ENCODE measurements at places on chromosomes 4 and X.

GRCh38 chrX:154348114-154348531 lies 26.3 kb downstream of the FLNA start:
- no peak for DNase-seq

DNA sequence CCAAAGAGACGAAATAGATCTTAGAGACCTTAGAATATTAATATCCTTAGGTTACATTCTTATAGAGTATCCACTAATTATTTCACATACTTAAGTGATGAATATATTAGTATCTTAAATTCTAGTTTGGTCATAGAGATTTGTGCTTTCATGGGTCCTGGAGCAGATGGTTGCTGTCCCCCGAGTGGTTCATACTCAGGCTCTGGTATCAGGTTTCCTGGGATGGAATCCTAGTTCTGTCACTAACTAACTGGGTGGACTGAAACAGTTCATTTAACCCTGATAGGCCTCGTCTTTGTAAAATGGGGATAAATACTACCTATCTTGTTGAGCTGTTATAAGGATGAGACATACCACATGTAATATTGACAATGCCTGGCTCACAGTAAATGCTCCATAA lies 264.6 kb downstream of the TENM3 start:
- no peak for DNase-seq

- no peak for DNase-seq
These were observed 281.2 kb upstream of the DIAPH2 start for GRCh38 chrX:96403446-96403845.

- no peak for DNase-seq
These were observed 37.8 kb upstream of the FUNDC1 start for GRCh38 chrX:44580466-44580865.

- DNase-seq = no peak
These were observed at the start of gene STAP1 for GRCh38 chr4:67558493-67558892. TSS of gene STAP1 (plus strand) at chr4:67558727. CDS start at chr4:67558810, 83 bp downstream.

DNA sequence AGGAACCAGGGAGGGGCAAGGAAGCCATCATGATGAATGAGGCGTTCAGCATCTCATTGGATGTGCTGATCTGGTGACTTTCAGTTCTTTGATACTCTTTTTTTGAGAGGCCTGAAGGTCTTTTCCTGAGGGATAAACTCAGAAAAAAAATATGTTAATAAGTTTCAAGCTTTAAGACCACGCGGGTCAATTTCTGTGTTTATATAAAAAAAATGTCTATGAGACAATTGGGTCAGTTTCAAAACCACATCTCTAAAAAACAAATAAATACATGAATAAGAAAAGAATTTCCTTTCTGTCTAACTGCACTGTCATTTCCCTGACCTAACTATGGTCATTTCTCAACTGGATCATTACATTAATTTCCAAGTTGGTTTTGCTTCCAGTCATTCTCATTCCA lies 62.6 kb downstream of the TRIML1 start:
- DNase-seq = no peak

DNA sequence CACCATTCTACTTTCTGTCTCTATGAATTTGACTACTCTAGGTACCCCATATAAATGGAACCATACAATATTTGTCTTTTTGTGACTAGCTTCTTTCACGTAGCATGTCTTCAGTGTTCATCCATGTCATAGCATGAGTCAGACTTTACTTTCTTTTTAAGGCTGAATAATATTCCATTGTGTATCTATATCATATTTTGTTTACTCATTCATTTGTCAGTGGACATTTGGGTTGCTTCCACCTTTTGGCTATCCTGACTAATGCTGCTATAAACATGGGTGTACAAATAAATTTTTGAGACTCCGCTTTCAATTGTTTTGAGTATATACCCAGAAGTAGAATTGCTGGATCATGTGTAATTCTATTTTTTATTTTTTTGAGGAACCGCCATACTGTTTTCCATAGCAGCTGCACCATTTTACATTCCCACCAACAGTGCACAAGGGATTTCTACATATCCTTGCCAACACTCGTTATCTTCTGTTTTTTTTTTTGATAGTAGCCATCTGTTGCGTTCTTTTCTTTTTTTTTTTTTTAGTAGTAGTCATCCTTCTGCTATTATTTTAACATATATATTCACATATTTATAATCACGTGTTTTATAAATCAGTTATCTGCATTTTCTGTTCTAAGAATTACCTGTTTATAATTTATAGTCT lies 158.0 kb upstream of the MED14 start:
- DNase-seq = no peak

- DNase-seq = no peak
These were observed 32.5 kb downstream of the SLC10A6 start for GRCh38 chr4:86816501-86817273.

DNA sequence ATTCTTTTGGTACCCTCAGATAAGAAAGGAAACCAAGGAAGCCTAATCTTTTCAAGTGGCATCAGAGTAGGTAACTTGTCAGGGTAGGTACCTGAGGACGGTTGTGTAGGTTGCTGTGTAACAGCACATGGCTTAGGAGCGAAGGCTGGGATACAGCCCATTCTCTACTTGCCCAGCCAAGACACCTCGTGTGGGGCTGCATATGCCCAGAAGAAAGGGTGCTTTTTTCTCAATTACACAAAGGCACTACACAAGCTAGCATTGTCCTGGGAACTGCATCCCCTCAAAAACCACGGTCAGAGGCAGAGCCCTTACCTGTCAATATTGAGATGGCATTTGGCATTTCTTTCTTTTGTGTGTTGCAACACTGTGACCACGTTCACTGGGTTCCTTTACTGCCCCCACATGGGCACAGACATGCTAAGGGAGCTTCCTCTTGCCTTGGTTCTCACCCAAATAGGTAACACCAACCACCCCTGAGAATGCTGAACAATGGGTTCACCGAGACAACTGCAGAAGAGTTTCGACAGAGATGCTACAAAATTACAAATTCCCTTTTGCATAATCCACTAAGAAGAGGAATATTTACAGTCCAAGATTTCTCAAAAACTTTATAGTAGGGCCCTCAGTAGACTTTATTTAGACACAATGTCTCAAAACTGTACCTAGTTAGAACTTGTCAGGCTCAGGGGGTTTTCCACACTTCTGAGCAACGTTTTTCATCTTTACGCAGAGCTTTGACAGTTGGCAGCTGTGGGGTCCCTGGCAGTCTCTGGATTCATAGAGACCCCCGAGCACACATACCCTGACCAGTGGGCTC lies 35.8 kb upstream of the TNIP3 start:
- no peak for DNase-seq

DNA sequence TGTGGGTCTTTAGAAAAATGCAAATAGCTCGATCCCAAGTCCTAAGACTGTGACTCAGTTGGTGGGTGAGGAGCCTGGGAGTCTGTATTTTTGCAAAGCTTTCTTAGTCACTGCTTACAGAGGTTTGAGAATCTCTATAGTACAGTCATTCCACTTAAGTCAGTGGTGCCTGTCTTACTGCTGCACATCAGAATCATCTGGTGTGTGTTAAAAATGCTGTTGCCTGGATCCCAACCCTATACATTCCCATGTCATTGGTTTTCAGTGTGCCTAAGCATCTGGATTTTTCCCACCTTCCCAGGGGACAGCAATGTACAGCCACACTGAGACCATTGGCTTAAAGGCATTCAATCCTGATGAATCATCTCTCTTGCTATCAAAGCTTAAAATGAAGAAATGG lies 21.0 kb upstream of the GEMIN8 start:
- no peak for DNase-seq

DNA sequence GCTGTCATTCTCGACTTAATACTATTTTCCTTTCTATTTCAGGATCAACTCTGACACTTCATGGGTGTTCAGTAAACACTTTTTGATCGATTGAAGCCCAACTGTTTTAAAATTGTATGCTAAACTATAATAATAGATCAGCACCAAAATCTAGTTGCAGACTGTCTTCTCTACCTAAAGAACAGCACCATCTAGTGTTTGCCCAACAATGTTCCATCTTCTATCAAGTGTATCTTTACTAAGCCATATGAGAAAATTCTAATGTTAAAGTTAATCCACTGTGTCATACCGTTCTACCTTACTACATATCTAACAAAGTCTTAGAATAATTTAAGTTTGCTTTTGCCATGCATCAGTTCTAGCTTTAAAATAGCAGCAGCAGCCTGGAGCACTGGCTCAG lies 113.0 kb upstream of the PRDX4 start:
- DNase-seq = no peak

- no peak for DNase-seq
These were observed 57.0 kb upstream of the MAP9 start for GRCh38 chr4:155433636-155434360.

GRCh38 chr4:147340591-147341120 lies 140.2 kb upstream of the EDNRA start:
- no peak for DNase-seq

DNA sequence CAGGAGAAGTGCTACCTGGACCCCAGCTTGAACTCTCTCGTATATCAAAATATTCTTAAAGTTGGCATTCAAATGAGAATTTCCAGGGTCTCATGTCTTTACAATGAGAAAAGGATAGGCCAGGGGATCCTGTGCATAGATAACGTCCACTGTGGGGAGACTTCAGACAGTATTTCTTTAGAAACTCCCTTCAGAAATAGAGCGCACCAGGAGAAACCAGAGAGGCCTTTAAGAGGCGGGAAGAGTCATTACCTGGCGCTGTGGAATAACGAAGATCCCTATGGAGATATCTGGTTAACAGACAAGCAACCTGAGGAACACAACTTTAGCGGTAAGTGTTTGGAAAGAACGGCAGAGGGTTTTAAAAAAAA lies 600 bp downstream of the RADX start:
- no peak for DNase-seq

DNA sequence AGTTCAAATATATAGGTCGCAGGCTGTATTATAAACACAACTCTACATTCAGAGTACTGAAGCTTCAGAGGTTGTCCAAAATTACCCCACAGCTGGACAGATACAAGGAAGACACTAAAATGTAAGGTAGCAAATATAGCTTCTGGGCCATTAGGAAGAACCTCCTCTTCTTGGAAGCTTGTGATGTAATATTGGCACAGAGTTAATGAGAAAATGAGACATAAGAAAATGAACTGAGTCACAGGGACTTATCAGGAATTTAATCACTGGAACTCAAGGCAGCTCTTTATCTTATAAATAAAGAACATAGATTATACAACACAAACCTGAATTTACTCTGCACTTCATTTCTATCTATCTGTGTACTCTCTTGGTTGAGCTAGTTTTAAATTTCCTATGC lies 344.7 kb downstream of the PCDH10 start:
- DNase-seq = no peak

- no peak for DNase-seq
These were observed 1317.4 kb upstream of the TENM3 start for GRCh38 chr4:180925805-180926204.

DNA sequence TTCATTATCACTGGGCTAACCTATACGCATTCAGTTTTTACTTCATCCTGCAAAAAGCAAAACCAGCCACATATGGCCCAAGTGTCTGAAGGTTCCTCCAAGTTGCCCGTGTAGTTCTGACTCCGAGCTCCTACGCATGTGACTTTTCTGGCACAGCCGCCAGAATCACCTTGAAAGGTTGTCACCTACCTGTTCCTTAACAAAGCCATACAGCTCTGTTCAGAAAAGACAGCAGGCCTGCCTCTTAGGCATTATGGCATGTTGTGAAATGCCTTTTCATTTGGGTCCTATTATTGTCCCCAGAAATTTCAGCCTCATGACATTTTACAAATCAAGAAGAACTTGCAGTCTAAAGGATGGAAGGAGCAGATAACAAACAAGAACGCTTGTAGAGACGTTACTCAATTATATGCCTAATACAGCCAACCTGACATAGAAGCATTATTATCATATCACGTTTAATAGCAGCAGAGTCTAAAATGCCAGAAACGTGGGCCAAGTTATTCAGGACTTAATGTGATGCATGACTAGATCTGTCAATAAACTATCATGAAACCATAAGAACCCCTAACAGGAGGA lies 118.5 kb downstream of the RBM47 start:
- DNase-seq = no peak

GRCh38 chrX:63930140-63930539 lies 145.1 kb upstream of the ARHGEF9 start:
- DNase-seq = no peak

GRCh38 chrX:87397103-87397886 lies 120.3 kb upstream of the KLHL4 start:
- no peak for DNase-seq

DNA sequence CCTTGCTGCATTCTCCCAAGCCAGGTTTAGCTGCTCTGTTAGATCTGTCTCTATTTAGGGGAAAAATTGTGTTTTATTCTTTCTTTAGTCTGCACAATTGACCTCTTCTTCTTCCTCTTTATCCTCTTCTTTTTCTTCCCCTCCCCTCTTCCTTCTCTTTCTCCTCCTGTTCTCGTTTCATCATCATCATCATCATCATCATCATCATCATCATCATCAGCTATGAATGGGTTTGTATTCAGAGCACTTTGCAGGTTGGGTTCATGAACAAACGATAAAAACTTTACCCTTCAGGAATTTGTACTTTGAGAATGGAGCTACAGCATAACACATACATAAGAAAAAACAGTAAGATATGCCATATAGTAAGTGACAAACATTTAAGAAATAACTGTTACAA lies 9.1 kb downstream of the GPM6A start:
- DNase-seq = no peak

DNA sequence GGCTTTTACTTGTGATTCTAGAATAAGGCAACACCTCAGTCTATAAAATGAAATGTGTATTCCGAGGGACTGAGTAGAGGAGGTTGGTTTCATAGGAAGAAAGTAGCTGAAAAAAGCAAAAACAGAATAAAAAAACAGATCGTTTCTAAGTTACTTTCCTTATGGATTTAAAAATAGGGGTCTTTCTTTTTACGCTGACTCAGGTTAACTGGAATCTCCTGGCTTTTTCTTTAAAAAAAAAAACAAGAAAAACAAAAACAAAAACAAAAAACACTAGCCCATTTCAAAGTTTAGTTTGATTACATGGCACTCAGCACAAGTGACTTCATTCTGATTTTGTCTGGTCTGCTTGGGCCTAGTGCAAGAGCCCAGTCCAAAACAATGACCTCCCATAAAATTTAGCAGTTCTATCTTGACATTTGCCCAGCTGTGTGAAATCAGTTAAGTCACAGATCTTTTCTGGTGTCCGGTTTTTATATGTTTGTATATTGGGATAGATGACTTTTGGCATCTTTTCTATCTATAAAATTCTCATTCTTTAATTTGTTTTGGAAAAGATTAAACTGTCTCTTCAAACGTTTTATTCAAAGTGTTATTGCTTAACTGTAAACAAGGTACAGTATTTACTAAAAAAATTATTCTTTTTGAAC lies 222.7 kb upstream of the HTR2C start:
- no peak for DNase-seq

- DNase-seq = peak; percentile 32
These were observed 89.0 kb downstream of the FAM53A start for GRCh38 chr4:1594871-1595788.

- no peak for DNase-seq
These were observed 69.0 kb downstream of the ASB9 start for GRCh38 chrX:15200871-15201270.

DNA sequence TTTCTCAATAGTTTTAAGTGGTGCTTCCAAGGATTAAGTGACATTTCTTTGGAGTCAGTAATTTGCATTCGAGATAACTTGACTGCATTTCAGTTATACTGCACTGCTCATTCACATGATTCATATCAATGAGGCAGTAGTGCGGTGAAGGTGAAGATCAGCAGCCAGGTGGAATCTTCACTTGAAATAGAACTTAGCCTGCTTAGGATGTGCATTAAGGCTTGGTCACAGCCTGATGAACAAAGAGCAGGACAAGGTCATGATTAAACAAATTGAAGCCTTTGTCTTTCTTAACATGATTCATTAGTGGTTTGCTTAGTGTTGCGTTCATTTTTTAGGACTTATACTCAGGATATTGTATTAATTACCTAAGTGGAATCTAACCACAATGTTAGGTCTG lies 212.1 kb upstream of the GALNTL6 start:
- no peak for DNase-seq
